ENCODE measurements at places on chromosomes 5 and 9.

DNA sequence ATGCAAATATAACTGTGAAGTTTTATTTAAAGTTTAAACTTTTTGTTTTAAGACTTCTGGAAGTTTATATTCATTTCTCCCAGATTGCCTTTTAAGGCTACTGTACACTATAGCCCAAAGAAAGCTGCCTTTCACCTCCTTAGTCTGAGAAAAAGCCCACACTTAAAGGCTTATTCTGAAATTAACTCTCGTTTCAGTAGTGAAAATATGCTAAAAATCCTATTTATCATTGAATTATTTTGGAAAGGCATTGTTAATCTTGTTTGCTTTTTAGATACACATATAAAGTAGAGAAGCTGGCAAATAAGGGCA, 3.3 kb upstream of the PURA start:
- DNase-seq = no peak

- no peak for DNase-seq
Measured at GRCh38 chr5:89053547-89053946, 170.6 kb upstream of the MEF2C start.

DNA sequence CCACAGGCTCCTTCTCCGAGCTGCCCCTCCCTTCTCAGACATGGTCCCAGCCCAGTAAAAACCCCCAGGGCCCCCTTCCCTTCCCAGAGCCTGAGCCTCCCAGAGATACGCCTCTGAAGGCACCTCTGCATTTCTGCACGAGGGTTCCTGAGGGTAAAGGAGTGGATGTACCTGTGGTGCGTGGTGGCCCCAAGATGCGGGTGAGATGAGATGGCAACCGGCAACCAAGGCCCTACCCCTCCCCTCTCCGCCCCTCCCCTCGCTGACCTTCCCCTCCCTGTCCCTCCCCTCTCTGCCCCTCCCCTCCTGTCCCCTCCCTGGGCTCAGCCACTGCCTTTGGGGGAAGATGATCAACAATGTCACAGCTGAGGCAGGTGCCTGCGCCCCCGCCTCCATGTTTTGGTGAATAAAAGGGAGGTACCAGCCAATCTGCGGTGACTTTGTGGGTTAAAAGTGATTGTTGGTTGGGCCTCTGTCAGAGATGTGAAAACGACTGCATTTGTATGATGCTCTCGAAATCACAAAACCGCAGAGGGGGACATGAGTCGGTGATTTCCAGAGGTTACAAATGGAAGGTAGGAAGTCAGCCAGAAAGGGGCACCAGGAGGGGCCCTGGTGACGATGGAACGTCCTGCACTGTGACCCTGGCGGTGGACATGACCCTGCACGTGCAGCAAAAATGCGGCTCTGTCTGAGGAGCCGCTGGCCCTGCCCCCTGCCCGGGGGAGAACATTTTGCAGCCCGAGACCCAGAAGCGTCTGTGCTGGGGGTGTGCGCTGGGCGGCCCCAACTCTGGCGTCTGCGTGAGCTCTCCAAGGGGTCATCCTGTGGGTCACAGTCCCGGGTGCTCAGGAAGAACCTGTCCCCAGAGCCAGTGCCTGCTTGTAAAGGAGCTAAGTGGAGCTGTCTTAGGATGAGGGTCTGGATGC, 3.7 kb downstream of the LCN9 start:
- no peak for DNase-seq

DNA sequence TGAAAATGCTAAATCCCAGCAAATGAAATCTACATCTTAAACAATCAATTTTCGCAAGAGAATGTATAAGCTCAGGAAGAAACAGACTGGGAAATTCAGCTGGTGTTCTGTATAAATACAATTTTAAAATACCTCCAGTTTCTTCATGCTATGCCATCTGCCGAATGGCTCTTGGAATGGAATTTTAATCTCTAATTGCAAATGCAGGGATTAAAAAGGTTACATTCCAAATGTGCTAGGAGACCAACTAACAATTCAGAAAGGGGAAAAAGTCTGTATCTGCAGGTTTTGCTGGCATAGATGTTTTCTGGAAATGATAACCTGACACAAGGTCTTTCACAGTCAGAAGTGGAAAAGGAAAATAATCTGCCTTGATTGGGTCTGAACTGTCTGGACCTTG, 379.7 kb downstream of the MAT2B start:
- DNase-seq = no peak

DNA sequence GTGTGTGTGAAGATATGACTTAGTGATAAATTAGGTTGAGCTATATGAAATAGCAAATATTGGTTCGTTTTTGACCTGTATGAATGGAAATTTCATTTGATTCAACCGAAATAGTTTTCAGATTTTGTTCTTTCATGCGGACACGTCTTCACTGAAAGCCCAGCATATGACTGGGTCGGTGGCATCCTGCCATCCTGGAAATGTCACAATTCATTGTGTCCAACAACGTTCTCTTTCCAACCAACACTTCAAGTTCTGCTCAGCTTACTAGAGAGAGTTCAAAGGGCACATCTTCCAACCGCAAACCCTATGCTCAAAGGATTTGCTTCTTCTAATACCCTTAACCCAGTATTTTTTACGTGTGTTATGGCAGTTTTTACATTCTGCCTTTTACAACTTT, 252.5 kb downstream of the NTRK2 start:
- DNase-seq = no peak

- DNase-seq = no peak
Measured at GRCh38 chr9:4327504-4328191, 27.8 kb upstream of the GLIS3 start.

- no peak for DNase-seq
Measured at GRCh38 chr5:141876628-141877355, 1.4 kb downstream of the PCDH1 start.

DNA sequence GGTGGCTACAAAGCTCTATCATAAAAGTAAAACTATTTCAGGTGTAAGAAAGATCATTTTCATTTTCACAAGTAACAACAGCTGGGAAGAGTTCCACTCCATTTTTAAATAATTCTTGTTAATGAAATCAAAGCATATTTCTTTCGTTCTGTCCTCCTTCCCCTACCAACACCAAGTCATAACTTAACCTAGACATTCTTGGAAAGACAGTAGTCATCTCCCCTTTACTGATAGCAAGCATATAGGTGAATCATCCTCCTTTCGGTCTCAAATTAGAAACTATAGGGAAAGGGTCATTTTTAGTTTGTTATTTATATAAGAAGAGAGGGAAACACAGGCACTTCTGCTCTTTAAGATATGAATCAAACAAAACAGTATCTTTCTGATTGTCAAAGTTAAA, 38.2 kb downstream of the MPDZ start:
- DNase-seq = no peak

DNA sequence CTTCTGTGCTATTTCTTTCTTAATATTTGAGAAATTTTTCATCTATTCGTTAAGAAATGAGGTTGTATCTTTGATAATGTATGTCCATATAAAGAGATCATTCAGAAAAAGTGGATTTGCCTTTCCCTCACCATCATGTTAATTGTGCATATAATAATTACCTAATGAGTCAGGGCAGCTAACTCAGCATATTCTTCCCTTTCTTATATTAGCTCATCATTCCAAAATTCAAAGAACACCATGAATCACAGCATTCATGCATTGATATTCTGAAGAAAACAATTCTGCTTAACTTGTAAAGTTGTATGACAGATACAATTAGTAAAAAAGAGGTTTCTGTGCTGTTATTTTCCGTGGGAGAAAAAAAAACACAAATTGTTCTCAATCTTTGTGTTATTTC, 630.6 kb downstream of the TLE1 start:
- no peak for DNase-seq

GRCh38 chr9:92525306-92525705, 10.5 kb downstream of the ECM2 start:
- DNase-seq = no peak

DNA sequence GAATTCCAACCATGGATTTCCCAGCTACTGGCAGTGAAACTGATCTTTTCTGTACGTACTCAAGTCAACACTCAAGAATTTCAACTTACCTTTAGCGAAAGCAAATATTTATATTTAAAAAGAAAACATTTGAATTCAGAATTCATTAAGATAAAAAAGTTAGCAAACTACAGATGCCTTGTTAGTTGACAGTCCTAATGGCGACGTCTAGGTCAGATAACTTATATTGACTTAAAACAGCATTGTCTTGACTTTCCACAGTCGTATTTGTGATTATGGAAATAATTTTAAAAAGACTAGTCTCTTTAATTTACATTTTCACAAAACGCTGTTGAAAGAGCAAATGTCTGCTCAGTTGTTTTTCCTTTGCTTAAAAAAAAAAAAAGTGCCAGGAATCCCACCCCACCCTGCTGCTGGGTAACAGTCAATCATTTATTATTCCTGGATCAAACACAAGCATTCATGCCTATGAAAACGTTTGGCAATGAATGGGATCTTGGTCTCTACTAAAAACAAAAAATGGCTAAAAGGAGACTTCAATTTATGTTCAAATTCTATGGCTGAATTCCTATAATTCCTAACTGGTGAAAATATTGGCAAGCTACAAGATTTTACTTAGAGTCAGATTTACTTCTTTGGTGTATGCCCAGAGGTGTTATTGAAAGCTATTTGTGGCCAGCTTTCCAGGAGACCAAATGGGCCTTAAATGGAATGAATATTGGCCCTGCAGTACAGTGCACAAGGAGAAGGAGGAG, 22.0 kb downstream of the OR2S2 start:
- DNase-seq = no peak

GRCh38 chr9:110123341-110124095, 84.4 kb downstream of the C9orf152 start:
- no peak for DNase-seq

GRCh38 chr5:54603372-54603771, 85.8 kb downstream of the SNX18 start:
- DNase-seq = no peak

DNA sequence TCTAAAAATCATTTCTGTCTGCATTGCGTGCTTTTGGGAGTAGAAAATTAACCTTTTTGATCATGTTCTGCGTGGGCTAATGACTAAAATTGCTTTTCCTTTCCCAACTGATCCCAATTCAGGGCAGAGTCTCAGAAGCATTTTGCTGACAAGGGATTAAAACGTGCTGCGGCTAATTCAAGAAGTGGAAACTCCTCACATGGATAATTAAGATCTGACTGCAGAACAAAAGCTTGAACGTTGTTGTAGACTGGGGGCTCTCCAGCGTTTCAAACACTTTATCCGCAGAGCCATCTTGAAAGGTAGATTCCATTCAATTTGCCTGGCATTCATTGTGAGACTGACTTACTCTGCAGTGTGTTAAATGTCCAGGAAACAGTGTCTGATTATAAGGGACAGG, 485.3 kb upstream of the DMAC1 start:
- no peak for DNase-seq

DNA sequence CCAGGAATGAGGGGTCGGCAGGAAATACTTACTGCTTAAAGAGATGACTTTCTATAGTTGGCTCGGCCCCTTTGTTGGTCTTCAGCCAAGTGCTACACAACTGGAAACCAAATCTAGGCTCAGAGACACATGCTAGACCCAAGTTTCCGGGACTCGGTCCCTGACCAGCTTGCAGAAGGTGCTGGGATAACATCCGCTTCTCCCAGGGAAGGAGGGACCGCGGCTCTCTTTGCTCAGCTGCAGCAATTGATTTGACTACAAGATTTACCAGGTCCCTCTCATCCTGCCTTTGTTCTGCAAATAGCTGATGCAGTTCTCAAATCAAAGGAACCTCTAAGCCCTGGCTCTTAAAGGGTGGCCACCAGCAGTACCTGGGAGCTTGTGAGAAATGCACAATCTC, 314.7 kb downstream of the MLLT3 start:
- DNase-seq = no peak

All from epithelial cell of proximal tubule (primary cell).